ENCODE measurements at places on chromosomes 12 and 14.

DNA sequence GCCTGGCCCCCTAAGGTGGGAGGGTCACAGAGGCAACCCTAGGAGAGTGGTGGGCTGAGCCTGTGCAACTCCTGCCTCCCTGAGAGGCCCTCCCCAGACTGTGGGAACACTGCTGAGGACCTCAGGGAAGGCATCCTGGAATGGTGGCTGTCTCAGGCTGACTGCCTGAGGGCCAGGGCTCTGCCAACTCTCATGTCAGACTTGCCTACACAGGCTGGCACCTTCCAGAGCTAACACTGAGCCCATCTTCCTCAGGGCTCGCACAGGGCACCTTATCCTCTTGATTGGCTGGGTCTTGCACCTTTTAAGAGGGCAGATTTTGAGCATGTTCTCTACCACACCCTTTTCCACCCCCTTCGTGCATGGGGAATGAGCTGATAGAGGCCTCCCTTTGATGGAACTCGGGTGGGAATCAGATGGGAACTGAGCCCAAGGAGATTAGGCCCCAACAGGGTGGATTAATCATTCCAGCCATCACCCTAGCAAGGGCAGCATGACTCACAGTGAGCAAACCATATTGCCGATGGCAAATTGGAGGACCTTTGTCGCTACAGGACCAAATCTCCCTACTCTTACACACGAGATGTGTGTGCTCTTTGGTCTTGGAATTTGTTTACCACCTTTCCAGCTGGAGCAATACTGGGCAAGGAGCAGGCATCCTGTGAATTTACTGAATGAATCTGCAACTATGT, 702.8 kb downstream of the VRK1 start:
- DNase-seq: no peak

GRCh38 chr14:100080206-100080605, 15.0 kb downstream of the EVL start:
- no peak for DNase-seq

GRCh38 chr14:39229601-39230110, 4.1 kb upstream of the MIA2 start:
- DNase-seq: no peak

DNA sequence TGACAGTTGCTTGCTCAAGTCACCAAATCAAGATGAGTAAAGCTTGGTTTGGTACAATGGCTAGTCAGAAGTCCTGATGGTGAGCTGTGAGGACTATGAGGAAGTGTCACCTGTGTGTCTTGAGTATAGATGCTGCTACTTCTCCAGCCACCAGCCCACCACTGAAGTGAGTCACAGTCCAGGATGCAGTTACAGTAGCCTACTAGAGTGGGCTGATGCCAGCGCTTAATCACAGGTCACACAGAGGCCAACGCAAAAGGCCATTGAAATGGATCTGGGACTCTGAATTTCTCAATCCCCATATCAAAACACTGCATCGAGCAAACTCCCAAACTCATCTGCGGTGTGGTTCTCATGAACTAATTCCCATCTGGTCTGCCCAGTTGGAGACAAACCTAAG, 223.1 kb downstream of the ANO6 start:
- no peak for DNase-seq

- no peak for DNase-seq
Observed at GRCh38 chr12:120833849-120834248, 70.3 kb downstream of the SPPL3 start.

- no peak for DNase-seq
Observed at GRCh38 chr12:116937640-116938039, 26.9 kb downstream of the FBXW8 start.

GRCh38 chr12:47801904-47802246, 17.8 kb downstream of the HDAC7 start:
- peak; percentile 2 for DNase-seq

DNA sequence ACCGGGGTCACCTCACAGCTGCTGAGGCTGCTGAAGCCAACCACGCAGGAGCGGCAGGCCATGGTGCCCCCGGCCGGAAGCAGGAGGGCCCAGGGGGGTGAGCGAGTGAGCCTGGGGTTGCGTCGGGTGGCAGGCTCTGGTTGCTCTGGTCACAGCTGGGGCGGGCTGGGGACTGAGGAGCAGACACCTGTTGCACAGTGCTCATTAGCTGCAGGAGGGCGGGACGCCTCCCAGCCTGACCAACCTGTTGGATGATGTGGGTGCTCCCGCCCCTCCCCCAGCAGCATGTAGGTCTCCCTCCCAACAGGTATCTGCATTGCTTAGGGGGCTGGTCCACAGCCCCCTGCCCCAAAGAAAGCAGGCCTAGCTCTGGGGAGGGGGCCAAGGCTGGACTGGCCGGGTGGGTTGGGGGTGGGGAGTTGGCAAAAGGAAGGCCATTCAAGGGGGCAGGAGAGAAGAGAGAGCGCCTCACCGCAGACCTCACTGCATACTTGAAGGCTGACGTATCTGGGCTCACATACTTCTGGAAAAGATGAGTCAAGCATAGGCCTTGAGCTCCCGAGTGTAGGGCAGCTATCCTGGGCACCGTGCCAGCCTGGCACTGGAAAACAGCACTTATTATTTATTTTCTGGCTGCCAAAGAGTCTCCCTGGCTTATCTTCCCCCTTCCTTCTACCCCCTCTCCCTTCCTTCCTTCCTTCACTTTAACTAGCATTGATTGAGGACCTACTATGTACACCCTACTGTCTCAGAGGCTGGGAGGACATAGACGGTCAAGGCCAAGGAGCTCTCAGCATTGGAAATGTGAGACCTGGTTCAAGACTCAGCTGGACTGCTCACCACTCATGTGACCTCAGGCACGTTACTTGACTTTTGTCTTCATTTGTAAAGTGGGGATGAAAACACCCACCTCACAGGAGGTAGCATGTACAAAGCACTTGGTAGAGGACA, at the start of gene KRT80:
Gene KRT80, minus strand, starts transcription at position 174 of the 951 bp plus-strand sequence. Its CDS starts 112 bp downstream, at position 62.
- DNase-seq: peak; percentile 86

DNA sequence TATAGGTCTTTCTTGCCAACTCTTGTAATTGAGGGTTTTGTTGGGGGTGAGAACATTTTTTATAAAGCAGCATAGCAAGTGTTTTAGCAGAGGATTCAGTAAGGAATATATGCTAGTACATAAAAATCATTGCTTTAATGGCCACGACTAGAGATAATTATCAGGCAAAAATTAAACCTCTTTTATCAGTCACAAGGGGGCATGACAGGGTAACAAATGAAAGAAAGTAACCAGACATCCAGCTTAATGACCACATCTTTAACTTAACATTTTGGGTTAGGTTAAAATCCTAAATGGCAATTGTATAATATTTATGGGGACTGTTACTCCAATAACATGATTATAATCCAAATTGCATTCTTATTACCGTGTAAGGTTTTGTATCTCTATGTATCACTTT, 119.6 kb downstream of the LRRIQ1 start:
- peak; percentile 15 for DNase-seq

GRCh38 chr12:118650586-118650960, 274.2 kb downstream of the SUDS3 start:
- no peak for DNase-seq

GRCh38 chr12:54016478-54016964, 7.7 kb downstream of the HOXC8 start:
- no peak for DNase-seq

GRCh38 chr14:91354221-91354916, 63.3 kb downstream of the CCDC88C start:
- no peak for DNase-seq

DNA sequence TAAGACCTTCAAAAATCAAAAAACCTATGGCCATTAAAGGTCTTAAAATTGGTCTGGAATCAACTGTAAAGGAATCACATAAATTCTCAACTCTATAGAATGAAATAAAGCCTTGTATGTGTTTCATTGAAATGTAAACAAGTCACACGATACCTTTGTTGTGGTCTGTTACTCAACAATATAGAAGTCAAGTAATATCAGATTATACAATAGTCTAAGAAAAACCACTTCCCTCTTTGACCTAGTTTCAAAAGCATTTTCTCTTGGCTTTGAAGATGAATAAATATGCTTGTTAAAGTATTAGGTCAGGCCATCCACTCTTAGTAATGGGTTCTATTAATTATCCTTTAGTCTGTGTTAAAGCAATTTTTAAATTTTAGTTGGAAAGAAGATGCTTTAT, 79.8 kb upstream of the DIO2 start:
- DNase-seq: peak; percentile 30

GRCh38 chr14:76793956-76794355, 18.7 kb downstream of the ANGEL1 start:
- DNase-seq: no peak

DNA sequence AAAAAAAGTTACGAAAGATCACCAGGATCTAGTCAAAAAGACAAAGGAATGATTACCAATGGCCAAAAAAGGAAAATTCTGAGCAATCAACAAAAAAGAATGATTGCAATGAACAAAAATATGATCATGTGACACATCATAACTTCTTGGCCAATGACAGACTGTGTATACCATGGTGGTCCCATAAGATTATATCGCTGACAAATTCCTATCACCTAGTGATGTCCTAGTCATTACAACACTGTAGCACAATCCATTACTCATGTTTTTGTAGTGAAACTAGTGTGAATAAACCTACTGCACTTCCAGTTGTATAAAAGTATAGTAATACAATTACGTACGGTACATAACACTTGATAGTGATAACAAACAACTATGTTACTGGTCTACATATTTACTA, 12.3 kb downstream of the SEL1L start:
- no peak for DNase-seq

DNA sequence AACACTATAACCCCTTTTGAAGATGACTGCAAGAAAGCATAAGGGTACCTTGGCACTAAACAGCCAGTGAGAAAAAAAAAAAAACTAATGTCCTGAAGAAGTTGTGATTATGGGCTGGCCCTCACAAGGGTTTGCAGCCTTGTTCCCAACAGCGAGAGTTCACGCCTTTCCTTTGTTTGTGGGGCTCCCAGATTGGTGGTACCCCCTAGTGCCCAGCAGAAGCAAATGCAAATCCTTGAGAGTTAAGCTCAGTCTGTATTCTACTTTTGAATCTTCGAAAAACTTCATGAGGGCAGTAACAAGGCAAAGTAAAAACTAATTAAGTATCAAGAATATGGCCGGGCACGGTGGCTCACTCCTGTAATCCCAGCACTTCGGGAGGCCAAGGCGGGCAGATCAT, 238.9 kb upstream of the LMO3 start:
- DNase-seq: no peak

DNA sequence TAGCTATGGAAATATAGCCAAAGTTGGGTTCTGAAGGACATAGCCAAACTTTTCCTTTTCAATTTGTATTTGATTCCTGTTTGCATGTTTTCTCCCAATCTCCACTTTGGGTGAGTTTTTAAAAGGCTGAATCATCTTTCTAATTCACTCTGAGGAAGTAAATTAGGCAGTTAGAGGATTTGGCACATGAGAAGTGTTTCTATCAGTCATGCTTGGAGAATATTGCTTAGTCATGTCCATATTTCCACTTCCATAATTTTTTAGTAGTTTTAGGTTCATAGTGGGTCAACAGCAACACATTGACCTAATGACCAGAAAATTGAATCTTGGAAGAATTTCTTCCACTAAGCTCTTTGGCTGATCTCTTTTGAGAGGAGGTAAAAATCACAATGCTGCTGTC, 21.8 kb downstream of the IRAK3 start:
- peak; percentile 54 for DNase-seq

DNA sequence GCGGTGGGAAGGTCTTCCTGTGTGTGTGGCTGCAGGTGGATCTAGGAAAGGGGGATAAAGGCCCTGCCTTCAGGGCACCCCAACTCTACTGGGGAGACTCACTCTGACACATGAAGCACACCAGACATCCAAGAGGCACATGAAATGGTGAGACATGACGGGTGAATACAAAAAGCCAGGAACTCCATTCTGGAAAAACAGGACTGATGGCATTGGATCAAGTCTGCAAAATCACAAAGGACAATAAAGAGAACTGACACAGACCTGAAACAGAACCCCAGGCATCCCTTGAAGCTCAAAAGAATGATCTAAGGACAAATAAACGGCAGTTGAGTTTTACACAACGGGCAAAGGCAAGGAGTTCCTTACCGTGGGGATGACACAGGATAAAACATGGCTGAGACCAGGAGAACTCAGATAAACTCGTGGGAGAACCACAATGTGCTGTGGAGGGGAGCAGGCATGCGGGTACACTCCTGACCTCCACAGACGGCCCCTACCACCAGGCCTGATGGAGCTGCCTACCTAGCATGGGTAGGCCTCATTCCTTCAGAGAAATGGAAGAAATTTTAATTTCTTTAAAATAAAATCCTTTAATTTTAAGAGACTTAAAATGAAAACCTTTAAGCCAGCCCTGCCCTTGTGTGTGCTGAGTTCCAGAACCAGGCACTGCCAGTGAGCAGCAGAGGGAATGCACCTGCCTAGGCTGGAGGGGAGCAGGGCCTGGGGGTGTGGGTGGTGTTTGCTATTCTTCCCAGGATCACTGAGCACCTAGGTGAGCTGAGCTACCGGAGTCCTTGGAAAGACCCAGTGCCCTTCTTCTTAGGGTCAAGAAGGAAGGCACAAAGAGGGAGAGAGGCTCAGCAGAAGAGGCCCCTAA, 100.1 kb downstream of the SINHCAF start:
- DNase-seq: no peak

- DNase-seq: peak; percentile 49
Observed at GRCh38 chr12:47870175-47870781, 34.5 kb downstream of the VDR start.

- no peak for DNase-seq
Observed at GRCh38 chr12:130204541-130204953, 42.3 kb downstream of the FZD10 start.

GRCh38 chr12:101076921-101077320, 133.1 kb downstream of the SLC5A8 start:
- no peak for DNase-seq

- DNase-seq: no peak
Observed at GRCh38 chr12:13788626-13789025, 192.8 kb downstream of the GRIN2B start.

- DNase-seq: no peak
Observed at GRCh38 chr14:104072586-104072985, 12.9 kb upstream of the ASPG start.

DNA sequence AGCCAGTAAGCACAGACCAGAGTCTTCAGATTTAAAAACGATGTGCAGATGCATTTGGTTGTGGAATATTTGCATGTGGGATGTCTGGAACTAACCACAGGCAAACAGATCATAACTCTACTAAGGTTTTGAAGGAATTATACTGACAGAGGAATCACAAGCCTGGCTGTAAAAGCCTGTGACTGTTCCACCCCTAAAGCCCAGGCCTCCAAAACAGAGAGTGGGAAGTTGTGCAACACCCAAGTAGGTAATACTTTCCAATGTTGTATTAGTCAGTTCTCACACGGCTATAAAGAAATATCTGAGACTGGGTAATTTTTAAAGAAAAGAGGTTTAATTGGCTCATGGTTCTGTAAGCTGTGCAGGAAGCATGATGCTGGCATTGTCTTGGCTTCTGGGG, 68.1 kb upstream of the DCD start:
- peak; percentile 23 for DNase-seq

- peak; percentile 90 for DNase-seq
Observed at GRCh38 chr14:81436296-81437138, 36.4 kb upstream of the STON2 start.

DNA sequence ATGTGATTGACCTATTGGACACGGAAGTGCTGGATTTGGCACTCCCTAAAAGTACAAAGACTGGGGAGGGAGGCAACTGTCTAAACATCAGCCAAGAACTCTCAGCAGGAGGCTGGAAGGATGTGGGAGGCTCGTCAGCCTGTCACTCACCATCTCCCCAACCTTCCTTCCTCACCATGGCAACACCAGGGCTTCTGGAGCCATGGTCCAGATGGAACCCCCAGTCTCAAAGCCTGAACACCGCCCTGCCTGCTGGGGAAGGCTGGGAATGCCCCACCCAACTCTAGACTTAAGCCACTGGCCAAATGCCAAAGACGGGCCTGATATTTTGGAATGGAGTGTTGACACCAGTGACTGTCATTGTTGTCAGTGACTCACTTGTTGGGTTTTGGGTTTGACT, 55.3 kb downstream of the GALNT16 start:
- DNase-seq: no peak

GRCh38 chr12:40834321-40834720, 142.1 kb downstream of the CNTN1 start:
- no peak for DNase-seq
